ENCODE measurements at places on chromosomes 7 and 10. TPM values are rescaled to one million over a fixed set of nuclear protein-coding genes. Genes with fewer than 3 reads are reported as not detected.

- no peak for DNase-seq
These were observed 115.4 kb downstream of the TEX36 start for GRCh38 chr10:125567529-125567928.

DNA sequence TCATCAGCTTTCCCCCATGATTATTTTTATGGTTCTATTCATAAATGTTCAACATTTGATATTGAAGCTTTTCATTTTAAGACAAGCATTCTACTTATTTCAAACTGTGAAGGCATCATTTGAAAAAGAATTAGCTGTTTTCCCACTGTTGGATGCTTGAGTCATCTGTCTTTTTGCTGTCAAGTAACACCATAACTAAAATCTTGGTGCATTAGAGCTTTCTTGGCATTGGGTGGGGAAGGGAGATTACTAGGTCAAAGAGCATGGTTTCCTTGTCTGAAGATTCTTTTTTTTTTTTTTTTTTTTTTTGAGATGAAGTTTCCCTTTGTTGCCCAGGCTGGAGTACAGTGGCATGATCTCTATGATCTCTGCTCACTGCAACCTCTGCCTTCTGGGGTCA lies 68.5 kb downstream of the CTBP2 start:
- DNase-seq = no peak

GRCh38 chr7:33494474-33494873 lies 365.1 kb downstream of the BBS9 start:
- no peak for DNase-seq

- DNase-seq = no peak
These were observed 126.4 kb upstream of the LRRTM3 start for GRCh38 chr10:66799474-66799873.

Gene PDIA4
- total RNA-seq = 34.6 TPM

Gene EIF3B
- total RNA-seq = 67.6 TPM

- DNase-seq = no peak
These were observed 140.8 kb downstream of the TSPAN12 start for GRCh38 chr7:120717166-120717565.

DNA sequence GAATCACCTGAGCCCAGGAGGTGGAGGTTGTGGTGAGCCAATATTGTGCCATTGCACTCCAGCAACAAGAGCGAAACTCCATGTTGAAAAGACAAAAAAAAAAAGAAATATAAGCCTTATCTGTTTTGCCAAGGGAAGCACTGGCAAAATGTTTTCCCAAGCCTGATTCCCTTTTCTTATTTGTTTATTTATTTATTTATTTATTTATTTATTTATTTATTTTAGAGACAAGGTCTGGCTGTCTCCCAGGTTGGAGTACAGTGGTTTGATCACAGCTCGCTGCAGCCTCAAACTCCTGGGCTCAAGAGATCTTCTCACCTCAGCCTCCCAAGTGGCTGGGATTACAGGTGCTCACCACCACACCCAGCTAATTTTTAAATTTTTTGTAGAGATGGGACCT lies 44.2 kb downstream of the SVOPL start:
- no peak for DNase-seq

DNA sequence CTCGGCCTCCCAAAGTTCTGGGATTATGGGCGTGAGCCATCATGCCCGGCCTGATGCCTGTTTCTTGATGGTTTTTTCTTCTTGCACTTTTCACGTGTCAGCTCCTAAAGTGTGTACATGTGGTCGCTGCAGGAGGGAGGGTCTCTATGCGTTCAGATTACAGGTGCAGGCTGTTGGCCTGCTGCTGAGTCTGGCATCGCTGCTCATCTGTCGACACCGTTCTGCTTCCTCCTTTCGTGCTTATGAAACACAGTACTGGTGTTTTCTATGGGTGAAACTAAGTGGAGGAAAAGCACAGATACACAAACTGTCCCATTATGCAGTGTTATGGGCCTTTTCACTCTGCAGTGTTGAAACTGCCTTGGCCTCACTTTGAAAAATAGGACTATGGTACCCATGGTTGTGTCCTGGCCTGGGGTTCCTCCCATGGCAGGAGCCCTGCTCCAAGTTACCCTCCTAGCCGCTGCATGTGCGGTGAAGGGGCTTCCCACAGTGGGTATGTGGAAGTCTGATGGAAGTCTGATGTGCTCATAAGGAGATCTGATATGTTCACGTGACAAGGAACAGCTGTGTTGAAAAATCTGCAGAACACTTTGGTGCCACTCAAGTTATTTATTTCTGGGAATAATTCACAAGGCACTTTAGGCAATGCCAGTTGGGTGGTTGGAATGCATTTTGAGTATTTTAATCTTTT lies 23.5 kb downstream of the OGDH start:
- DNase-seq = no peak

Gene ASIC3
- 1.0 TPM for total RNA-seq

GRCh38 chr7:103640031-103640779 lies 194.2 kb upstream of the SLC26A5 start:
- no peak for DNase-seq

Gene HOXA13
- total RNA-seq = 1.5 TPM

DNA sequence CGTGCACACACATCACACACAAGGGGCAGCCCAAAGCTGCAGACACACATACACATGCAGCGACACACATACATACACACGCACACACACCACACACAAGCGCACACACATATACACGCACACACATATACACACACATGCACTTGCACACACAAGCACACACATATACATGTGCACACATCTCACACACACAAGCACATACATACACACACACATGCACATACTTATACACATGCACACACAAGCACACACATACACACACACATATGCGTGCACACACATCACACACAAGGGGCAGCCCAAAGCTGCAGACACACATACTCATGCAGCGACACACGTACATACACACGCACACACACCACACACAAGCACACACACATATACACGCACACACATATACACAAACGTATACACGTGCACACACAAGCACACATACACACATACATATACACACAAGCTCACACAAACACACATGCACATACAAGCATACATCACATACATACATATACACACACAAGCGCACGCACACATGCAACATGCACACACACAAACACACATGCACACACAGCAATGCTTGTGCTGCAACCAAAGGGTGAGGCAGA lies 178.8 kb upstream of the PFKP start:
- no peak for DNase-seq

GRCh38 chr7:156089222-156089621 lies 277.0 kb upstream of the SHH start:
- no peak for DNase-seq

DNA sequence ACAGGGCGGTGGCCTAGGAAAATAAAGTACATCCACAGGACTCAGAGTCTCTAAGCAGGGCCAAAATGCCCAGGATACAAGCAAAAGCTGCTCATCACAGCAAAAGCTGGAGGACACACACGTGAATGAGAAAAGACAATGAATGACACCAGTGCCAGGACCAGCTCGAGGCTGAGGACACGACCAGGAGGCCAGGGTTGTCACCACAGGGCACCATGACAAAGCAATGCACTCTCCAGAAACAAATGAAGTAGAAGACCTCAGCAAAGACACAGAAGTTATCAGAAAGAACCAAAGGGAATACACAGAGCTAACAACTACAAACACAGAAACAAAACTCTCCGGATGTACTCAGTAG lies 92.1 kb downstream of the FOXL3 start:
- DNase-seq = no peak

DNA sequence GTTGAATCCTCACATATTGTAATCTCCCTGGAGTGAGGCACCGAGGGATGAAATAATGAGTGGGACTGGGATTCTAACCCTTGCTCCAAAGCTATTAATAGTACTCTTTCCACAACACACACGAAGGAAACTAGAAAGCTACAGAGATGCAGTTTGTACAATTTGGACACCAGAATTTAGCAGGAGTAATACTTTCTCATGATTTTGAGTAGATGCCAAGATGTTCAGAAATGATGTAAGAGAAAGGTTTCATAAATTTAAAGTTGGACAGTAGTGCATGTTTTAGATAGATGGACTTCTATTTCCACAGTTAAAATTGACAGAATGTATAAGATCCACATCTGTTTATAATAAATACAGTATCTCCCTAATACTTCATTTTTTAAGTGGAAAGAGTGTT lies 46.5 kb downstream of the PRR15 start:
- DNase-seq = no peak

DNA sequence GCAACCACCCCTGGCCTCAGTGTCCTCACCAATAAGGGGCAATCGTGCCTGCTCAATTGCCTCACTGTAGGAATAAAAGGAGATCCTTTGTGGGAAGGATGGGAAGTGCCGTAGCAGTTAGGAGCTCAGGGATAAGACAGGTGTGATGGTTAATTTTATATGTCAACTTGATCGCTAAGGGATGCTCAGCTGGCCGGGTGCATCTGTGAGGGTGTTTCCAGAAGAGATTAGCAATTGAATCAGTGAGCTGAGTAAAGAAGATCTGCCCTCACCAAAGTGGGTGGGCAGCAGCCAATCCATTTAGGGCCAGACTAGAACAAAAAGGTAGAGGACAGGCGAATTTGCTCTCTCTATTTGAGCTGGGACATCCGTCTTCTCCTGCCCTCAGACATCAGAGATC lies 46.3 kb downstream of the BUB3 start:
- DNase-seq = no peak

- DNase-seq = no peak
These were observed 369.4 kb downstream of the INHBA start for GRCh38 chr7:41333511-41333910.

DNA sequence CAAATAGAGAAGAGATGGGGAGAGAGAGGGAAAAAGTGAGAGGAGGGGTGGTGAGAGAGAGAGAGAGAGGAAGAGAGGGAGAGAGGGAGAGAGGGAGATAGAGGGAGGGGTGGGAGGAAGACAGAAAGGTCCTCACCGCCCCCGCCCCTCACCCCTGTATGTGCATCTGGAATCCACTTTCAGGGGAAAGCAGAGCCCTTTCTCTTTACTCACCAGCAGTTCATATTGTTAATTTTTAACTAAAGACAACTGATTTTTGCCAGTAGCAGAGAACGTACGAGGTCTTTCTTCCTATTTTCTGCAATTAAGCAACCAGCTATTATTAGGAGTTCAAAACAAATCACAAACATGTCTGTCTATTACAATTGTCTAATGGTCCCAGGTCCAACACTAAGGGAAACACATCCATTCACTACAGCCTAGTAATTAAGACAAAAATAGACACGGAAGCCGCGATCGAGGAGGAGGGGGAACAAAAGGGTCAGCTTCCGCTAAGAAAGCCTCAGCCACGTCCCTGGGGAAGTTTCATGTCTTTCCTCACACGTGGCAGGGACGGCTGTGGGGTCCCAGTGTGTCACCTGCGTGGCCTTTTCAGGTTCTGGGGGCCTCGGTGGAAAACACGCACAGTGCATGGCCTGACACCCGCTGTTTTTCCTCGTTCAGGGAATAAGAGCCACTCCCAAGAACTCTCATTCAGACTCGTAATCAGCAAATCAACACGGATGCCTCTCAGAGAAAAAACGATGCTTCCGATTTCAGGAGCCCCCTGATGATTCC lies 572.0 kb downstream of the PTPRN2 start:
- no peak for DNase-seq

- no peak for DNase-seq
These were observed 21.9 kb upstream of the ANTXRL start for GRCh38 chr10:46264737-46265368.

DNA sequence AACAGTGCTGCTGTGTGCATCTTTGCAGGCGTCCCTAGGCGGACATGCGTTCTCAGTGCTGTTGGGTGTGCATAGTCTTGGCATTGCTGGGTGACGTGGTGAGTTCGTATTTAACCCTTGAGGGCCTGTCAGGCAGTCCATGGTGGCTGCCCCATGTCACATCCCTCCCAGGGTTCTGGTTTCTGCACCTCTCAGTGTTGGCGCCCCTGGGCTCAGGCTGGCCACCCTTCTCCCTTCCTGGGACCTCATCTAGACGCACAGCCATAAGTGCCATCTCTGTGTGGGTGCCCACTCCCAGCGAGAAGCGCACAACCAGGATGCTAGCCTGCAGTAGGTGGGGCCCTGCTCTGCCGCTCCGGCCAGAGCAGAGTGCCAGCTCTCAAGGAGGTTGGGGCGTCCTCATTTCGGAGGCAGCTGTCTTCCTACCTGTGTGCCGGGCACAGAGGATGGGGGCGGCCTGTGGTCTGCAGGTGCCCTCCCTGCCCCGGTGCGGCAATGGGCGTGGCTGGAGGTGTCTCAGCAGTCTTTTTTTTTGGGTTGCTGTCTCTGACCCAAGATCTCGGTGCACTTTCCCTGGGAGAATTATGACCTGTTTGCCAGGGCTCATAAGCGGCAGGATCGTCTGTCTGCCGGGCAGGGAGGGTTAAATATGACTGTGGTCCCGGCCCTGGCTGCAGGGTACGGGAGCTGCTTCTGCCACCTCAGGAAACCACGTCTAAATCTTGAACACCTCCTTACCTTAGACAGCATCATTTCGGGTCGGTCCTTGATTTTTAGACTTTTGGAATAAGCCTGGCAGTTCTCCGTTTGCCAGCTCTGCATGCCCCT lies 6.5 kb downstream of the INPP5A start:
- DNase-seq = peak; percentile 12

Gene AHR
- 160 TPM for total RNA-seq

DNA sequence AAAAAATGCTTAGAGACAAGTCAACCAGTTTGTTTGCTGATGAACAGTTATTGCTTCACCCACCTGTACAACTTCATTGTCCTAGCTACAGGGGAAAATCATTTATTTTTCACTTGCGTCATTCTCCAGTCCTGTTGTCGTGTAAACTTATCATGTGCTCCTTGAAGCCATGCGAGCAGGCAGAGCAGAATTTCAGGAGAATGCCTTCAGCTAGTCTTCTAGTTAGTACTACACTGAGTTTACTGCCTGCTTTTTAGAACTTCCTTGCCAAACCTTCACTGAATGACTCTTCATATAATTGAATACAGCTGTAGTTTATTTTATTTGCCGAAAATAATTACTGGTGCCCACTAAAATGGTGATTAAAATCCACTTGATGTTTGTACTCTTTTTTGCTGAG lies 15.6 kb downstream of the RPA3 start:
- no peak for DNase-seq

Gene SPDYE2B
- not detected for total RNA-seq

Gene CALHM1
- total RNA-seq = not detected

GRCh38 chr10:13827076-13827797 lies 240.5 kb downstream of the PRPF18 start:
- no peak for DNase-seq

- DNase-seq = no peak
These were observed 138.4 kb downstream of the BICC1 start for GRCh38 chr10:58651040-58651439.

- no peak for DNase-seq
These were observed 49.3 kb downstream of the CLIP2 start for GRCh38 chr7:74338366-74339108.

- DNase-seq = peak; percentile 36
These were observed 4.7 kb downstream of the PDGFA start for GRCh38 chr7:514651-515598.

- DNase-seq = no peak
These were observed 138.2 kb downstream of the C10orf105 start for GRCh38 chr10:71581376-71581775.
